ENCODE measurements at places on chromosomes 1 and 21.

DNA sequence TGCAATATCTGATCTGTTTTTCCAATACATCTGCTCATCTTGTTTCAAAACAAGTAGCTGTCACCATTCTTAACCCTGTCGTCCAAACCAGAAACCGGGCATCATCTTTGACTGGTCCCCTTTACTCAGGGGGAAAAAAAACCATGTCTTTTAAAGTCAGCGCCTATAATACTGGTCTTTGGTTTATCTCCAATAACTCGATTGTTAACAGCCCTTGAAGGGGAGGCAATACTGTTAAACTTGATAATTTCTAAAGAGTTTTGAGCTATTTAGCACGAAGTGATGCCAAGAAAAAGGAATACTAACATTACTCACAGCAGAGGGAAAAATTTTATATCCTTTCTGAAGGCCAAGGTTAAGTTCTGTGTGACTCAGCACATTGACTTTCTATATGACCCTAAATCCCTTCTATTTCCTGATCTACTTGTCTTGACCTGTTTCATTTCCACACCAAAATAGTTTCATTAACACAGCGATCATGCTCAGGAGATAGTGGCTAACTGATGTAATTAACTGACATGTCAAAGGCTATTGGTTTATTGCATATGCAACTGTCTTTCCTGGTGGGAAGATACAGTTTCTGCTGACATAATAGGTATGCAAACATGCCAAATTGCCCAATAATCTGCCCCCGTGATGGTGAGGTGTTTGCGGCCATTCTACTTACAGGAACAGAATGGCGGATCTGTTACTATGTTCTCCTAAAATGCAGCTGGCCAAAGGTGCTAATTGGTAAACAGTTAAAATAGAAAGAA lies 59.1 kb downstream of the NFIA start:
- peak; percentile 14 for DNase-seq

DNA sequence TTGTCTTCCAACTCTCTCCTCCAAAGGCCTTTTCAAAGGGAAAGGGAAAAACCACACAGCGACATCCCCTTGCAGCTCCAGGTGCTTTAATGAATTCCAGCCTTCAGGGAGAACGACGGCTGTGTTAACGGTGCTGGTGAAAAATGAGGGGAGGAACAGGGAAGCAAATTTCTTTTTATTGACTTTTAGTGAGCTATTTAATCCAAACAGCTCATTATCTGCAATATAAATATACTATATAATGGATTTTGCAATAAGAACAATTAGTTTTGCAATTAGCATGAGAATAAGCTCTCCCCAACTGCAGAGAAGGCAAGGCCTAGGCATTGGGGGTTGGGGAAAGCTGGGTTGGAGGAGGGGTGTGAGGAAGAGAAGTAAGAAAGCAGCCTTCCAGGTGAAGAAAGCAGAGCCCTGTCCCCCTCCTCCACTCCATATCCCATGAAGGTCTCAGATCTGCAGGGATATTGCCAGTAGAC lies 159.0 kb upstream of the ZC3H12A start:
- no peak for DNase-seq

- DNase-seq = no peak
Observed at GRCh38 chr21:40620386-40621145, 226.4 kb downstream of the DSCAM start.

GRCh38 chr1:91124989-91125417 lies 103.2 kb upstream of the ZNF644 start:
- DNase-seq = no peak

GRCh38 chr1:10063878-10064277 lies 31.1 kb downstream of the UBE4B start:
- no peak for DNase-seq

- DNase-seq = no peak
Observed at GRCh38 chr1:197284325-197284724, 16.3 kb downstream of the CRB1 start.

- DNase-seq = peak; percentile 49
Observed at GRCh38 chr1:201119206-201120197, 7.3 kb upstream of the CACNA1S start.

GRCh38 chr1:15246960-15247614 lies at the start of gene FHAD1:
Gene FHAD1 (plus strand): TSS chr1:15247223. CDS start chr1:15251785, 4,562 bp downstream.
- peak; percentile 92 for DNase-seq

- DNase-seq = no peak
Observed at GRCh38 chr1:3664700-3665375, 12.5 kb downstream of the TP73 start.

- peak; percentile 59 for DNase-seq
Observed at GRCh38 chr1:29379443-29380073, 143.2 kb downstream of the PTPRU start.

- no peak for DNase-seq
Observed at GRCh38 chr1:150134537-150134936, 15.2 kb upstream of the PLEKHO1 start.

DNA sequence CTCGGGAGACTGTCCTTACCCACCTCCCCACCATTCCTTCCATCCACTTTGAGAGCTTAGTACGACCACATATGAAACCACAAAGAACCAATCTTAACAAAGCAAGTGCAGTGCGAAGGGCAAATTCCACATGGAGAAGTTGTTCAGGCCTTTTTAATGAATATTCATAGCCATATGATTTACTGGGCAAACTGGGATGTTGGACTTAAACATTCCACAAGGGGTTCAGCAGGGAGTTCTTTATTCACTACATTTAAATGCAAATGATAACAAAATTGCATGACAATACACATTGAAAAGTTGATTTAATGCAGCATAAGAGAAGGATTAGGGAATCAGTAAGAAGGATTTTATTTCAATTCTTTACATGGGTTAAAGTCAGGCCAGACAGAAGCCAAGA lies 14.7 kb downstream of the NMNAT2 start:
- DNase-seq = peak; percentile 60

DNA sequence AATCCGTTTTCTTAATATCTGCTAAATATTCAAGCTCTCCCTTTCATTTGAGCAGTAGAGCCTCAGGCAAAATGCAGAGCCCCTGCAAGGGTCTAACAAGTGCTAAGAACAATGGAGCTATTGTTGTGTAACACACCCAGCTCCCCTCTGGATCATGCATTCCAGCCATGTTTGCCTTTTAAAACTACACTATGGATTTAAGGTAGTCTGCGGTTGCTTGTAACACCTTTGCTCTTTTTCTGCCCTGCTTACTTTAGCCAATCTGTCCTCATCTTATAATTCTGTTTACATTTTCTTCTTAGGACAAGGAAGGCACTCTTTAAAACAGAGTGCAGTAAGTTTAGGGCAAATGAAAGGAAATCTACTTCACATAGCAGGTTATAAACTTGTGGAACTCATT lies 60.0 kb upstream of the C1orf105 start:
- DNase-seq = peak; percentile 38

DNA sequence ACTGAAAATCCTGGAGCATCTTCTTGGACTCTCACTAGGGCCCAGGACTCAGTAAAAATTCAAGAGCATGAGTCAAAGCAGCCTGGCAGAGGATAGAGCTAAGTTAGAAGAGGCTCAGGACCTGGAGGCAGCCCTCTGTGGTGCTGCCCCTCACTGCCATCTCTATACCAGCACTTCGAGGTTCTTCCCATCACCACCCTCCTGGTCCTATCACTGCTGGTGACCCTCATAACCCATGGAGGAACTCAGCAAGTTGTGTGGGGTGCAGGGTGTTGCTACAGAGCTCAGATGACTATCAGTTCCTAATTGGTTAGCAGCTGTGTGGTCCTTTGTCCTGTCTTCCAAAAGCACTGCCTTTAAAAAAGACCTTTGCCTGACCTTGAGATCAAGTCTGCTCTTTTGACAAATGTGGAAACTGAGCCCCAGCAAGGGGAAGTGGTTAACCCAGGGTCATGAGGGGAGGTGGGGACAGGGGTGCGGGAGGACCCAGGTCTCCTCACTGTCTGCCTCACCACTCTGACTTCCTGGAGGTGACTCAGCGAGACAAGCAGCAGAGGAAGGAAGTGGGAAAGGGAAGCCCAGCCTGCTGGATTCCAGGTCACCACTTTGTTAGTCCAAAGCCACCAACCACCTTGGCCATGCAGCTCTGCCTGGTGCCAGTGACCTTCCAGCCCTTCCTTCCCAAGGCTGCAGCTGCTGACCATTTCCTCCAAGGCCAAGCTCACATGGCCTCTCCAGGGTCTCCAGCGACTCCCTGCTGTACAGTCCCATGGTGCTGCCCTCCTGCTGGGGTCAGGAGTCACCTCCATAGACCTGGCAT lies 199.4 kb upstream of the EDN2 start:
- DNase-seq = no peak

Data from astrocyte of the hippocampus (primary cell).